AG04449 (cell line): ENCODE measurements at places on chromosomes 2 and 18.

DNA sequence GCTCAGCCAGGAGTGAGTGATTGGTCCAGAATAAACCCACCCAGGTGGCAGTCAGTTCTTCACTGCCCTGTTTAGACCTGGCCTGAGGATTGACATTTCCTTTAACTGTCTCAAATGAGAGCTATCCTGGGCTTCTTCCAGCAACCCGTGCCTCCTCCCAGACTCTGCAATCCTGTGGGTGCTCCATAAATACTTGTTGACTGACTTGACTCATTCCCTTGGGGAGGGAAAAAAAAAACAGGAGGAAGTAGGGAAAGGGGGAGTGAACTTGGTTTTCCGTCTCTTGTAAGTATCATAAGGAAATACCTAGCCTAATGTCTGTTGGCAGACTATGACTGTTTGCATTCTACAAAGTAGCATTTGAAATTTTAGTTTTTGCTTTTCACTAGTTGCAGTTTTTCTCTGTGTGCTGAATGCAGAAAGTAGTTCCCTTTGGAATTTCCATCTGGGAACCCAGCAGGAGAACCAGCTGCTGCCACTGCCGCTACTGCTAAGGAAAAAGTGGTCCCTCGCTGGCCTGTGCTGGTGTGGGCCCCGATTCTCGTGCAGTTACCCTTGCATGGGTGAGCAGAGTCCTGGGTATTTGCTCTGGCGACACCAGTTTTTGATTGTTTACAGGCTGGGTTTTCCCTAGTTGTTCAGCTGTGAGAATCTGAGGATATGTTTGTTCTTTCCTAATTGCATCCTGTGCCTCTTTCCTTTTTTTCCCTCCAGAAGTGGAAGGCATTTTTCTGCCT is 78.8 kb downstream of the TGOLN2 start:
- DNase-seq = peak; percentile 93

DNA sequence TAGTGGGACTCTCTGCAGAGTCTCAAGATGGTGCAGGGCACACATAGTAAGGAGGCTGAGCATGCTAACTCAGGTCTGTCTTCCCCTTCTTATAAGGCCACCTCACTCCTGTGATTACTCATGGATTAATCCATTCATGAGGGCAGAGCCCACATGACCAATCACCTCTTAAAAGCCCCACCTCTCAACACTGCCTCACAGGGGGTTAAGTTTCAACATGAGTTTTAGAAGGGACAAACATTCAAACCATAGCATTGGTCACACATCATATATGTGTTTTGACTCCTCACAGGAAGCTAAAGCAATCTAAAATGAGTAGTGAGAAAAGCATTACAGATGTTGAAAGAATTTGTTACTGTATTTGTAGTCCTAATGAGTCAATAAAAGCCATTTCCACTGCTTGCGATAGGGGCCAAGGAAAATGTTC is 57.5 kb downstream of the DTNA start:
- peak; percentile 96 for DNase-seq

DNA sequence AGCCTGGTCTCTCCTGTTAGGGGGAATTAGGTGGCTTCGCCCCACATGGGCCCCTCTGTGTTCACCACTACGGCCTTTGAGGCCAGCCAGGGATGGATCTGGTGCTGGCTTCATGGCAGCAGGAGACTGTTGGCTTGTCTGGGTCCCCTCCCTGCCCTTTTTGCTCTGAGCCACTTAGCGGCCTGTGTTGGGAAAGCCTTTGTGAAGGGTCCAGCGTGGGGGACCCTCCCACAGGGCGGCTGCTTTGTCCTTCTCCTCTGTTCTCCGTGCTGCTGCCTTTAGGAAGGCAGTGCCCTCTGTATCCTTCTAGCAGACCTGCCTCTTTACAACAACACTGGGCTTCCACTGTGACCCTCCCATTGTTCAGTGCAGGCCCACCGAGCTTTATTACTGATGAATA is 118.4 kb downstream of the TSN start:
- no peak for DNase-seq

- peak; percentile 44 for DNase-seq
These were observed 19.1 kb upstream of the MC4R start for GRCh38 chr18:60391571-60392226.
